ENCODE measurements at places on chromosomes 12 and 14.

DNA sequence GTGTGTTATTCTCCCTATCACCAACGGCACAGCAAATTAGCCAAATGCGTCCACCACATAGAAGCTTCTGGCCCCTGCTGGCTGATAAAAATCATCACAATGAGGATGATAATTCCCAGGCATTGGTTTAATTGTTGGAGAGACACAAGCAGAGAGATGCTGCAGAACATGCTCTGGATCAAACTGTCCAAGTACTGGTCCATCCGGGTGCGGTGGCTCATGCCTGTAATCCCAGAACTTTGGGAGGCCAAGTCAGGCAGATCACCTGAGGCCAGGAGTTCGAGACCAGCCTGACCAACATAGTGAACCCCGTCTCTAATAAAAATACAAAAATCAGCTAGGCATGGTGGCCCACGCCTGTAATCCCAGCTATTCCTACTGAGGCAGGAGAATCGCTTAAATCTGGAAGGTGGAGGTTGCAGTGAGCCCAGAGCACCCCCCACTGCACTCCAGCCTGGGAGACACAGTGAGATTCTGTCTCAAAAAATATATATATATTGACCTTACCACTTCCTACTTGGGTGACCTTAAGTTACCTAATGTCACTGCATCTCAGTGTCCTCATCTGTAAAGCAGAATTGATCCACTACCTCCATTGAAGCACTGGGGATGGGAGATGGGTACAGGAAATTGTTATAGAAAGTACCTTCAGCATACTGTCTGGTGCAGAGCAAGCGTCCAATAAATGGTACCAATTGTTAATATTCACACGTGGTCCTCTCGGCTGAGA is 83.7 kb upstream of the EGLN3 start:
- no peak for DNase-seq

GRCh38 chr14:77228056-77228455 is 43.0 kb downstream of the NGB start:
- no peak for DNase-seq

GRCh38 chr14:20332431-20332787 is 670 bp downstream of the CCNB1IP1 start:
- DNase-seq, result no peak

- no peak for DNase-seq
Measured at GRCh38 chr14:31763041-31763440, 201.8 kb downstream of the NUBPL start.

- no peak for DNase-seq
Measured at GRCh38 chr12:89162589-89163261, 189.6 kb downstream of the DUSP6 start.

DNA sequence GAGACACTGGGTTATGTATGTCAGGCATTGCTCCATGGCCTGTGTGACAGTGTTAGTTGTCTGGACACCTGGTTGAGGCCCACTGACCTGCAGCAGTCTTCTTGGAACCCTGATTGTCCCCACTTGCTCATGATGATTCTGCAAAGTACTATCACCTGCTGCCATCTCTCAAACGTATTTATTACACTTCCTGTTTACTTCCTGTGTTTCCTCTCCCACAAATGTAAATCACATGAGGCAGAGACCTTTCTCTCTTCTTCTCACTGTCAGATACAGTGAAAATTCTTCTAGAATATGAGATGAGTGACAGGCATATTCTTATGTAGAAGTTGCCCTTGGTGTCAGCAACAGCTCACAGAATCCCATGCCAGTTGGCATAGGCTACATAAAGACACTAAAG is 186.9 kb upstream of the CNTN1 start:
- DNase-seq, result no peak

DNA sequence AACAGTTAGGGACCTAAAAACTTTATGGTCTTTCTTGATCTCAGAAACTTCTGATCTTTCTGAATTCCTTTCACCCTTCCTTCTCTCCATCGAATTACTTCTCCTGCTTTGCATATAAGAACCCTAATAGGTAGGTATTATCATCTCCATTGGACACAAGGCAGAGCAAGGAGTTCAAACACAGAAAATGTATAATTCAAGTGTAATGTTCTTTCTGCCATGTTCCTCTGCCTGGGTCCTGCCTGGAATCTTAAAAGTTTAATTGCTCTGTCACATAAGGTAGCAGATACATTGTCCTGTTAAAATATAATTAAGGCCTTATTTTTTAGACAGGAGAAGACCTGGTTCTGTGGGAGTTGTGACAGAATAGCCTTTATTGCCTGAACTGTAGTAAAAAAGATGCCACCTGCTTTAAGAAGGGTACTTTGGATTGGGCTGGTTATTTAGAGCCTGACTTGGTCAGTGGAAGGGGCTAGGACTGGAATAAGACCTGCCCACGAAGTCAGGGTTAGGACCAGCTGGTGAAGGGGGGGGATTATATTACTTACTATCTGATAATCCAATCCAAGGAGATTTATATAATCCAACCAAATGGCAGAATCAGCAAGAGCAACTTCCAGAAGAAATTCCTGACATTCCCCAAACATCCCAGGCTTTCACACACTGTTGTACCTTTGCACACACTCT is 10.4 kb downstream of the G2E3 start:
- no peak for DNase-seq

DNA sequence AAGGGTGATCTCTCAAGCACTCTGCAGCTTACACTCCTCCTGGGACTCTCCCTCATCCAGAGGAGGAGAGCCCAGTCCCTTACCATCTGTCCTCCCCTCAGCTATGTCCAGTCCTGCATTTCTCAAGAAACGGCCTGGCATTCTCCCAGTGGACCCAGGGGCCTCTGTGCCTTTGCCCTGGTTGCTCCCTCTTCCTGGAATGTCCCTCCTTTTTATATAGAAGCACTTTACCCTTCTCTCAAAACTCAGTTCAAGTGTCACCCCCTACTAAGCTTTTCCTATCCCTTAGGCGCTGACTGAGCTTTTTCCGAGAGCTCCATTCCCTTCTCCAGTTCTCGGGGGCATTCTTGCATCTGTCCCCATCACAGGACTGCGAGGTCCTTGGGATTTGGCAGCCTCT is 8.9 kb upstream of the GLRX5 start:
- no peak for DNase-seq

GRCh38 chr12:114868995-114869834 is 185.2 kb upstream of the TBX3 start:
- DNase-seq, result no peak

DNA sequence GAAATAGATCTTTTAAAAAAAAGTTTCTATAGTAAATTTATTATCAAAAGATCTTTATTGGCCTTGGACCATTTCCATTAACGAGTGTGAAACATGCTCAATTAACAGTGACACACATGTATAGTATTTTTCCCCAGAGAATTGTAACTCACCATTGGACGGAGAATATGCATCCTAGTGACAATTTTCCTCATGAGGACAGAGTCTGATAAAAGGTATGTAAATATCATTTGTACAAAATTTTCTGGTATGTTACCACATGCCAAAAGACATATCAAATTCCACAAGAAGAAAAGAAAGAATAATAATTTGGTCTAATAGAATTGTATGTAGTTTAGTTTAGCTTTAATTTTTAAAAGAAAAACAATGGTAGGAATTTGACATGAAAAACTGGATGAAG is 1096.0 kb upstream of the FLRT2 start:
- no peak for DNase-seq

- no peak for DNase-seq
Measured at GRCh38 chr14:69624136-69624535, 12.7 kb downstream of the SUSD6 start.

GRCh38 chr12:80087486-80088213 is 11.7 kb upstream of the OTOGL start:
- no peak for DNase-seq

GRCh38 chr12:20142956-20143355 is 225.4 kb upstream of the PDE3A start:
- no peak for DNase-seq

DNA sequence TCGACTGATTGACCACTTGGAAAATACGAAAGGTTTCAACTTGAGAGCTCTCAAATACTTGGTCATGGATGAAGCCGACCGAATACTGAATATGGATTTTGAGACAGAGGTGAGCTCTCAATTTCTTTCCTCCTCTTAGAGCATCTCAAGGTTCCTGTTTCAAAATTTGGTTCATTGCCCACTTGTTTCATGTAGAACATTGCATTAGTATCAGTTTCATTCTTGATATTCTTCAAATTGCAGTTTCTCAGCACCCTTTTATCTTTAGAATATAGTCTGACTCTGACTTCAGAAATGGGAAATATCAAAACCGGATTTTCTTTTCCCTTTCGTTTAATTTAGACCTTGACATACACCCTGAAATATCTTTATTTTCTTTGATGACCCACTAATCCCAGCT is 8.8 kb downstream of the DDX47 start:
- DNase-seq, result no peak

GRCh38 chr12:94297876-94298505 is 149.6 kb downstream of the PLXNC1 start:
- DNase-seq, result no peak

DNA sequence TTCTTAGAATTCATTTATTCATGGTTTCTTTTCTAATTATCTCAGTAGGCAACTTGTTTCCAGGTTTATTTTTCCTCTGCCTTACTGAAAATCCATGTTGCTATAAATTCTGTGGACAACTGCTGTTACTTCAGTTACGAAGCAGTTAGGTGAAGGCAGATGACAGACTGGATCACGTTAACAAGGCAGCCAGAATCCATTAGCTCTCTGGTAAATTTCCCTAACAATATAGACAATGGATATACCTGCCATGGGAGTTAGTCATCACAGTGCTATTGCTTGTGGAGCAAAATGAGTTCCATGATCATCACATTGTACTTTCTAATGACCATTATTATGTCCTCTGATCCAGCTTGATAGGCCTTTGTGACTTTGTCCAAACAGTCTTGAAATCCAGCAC is 291.5 kb downstream of the NELL2 start:
- no peak for DNase-seq

- DNase-seq, result no peak
Measured at GRCh38 chr14:70339039-70339438, 20.4 kb downstream of the COX16 start.

GRCh38 chr14:51202914-51203665 is 37.0 kb upstream of the TMX1 start:
- no peak for DNase-seq
